ENCODE measurements at places on chromosomes 2 and 18. TPM values are rescaled to one million over a fixed set of nuclear protein-coding genes. Genes with fewer than 3 reads are reported as not detected.

MAL gene
- not detected for total RNA-seq

L3MBTL4 gene
- total RNA-seq, result 0.04 TPM

CD28 gene
- 0.07 TPM for total RNA-seq

TXNDC2 gene
- under 0.01 TPM for total RNA-seq

PRKAG3 gene
- not detected for total RNA-seq

TSPYL6 gene
- total RNA-seq, result not detected

TEX261 gene
- 54.1 TPM for total RNA-seq

ADGRF3 gene
- 0.04 TPM for total RNA-seq

SLC9A4 gene
- not detected for total RNA-seq

PKDCC gene
- 2.2 TPM for total RNA-seq

FBXO41 gene
- 0.56 TPM for total RNA-seq

GCG gene
- not detected for total RNA-seq

TGOLN2 gene
- 132 TPM for total RNA-seq

CHN1 gene
- total RNA-seq, result 17.3 TPM

B4GALT6 gene
- 12.2 TPM for total RNA-seq

ANKRD62 gene
- not detected for total RNA-seq

FEV gene
- total RNA-seq, result not detected

MC5R gene
- not detected for total RNA-seq

VSNL1 gene
- not detected for total RNA-seq

IL1A gene
- total RNA-seq, result 0.73 TPM

FLACC1 gene
- 0.56 TPM for total RNA-seq

All from pulmonary artery endothelial cell (primary cell).